ENCODE measurements at places on chromosomes 3 and 15. TPM values are rescaled to one million over a fixed set of nuclear protein-coding genes. Genes with fewer than 3 reads are reported as not detected.

- DNase-seq, result peak; percentile 61
These were observed 143.5 kb upstream of the TPM1 start for GRCh38 chr15:62899090-62899493.

GRCh38 chr3:99325402-99325801 lies 313.0 kb upstream of the COL8A1 start:
- DNase-seq, result no peak

- DNase-seq, result no peak
These were observed 25.9 kb upstream of the ADAMTS7 start for GRCh38 chr15:78837131-78837530.

GRCh38 chr3:185089751-185090150 lies 63.1 kb downstream of the C3orf70 start:
- no peak for DNase-seq

DNA sequence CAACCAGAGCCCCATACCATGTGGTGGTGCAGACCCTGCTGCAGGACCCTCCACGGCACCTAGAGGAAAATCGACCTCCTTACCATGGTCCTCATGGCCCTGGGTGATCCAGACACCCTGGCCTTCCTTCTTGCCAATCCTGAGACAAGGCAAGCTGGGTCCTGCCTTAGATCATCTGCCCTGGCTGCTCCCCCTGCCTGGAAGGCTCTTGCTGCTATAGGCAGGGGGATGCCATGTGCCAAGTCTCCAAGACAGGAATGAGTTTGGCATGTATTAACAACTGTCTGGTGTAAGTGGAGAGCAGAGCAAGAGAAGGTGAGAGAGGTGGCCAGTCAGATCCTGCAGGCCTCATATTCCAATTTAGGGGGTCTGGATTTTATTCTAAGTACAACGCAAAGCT lies 7.5 kb downstream of the HEG1 start:
- no peak for DNase-seq

GRCh38 chr3:195187609-195188425 lies 83.1 kb downstream of the XXYLT1 start:
- peak; percentile 60 for DNase-seq

DNA sequence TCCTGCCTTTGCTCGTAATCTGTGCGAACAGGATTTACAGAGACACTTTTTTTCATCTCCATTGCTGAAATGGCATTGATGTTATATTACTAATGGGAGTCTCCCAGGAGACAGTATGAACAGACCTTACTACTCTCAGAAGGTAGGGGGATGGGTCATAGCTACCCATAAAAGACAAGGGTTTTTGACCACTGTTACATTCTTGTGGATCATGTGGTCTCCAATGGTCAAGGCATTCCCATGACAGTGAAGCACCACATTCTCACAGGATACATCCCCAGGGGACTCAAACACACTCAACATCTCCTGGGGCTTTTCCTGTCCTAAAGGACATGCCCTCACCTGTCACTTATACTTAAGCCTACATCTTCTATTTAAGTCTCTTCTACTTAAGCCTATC lies 40.8 kb downstream of the MKRN3 start:
- no peak for DNase-seq

DNA sequence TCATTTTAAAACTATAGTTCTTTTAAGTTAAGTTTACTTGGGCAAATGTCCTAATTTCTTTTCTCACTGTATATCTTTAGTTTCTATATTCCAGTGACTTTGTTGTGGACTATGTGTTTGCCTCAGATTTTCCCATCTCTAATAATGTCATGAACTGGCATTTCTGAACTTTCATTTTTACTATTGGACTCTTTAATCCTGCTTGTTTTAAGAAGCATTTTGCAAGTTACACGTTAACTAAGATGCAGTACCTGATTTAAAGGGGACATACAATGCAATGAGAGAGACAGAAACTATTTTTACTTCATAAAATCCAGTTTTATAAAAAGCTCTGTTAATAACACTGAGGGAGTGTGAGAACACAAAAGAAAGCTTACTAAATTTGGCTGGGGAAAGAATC lies 58.6 kb upstream of the PHLDB2 start:
- DNase-seq, result peak; percentile 4

- no peak for DNase-seq
These were observed 20.2 kb upstream of the TNFSF10 start for GRCh38 chr3:172543419-172543818.

GRCh38 chr3:30751610-30752299 lies 142.7 kb downstream of the GADL1 start:
- DNase-seq, result peak; percentile 52

Gene TERC
- total RNA-seq, result 2.9 TPM

Gene LIPH
- total RNA-seq, result 0.07 TPM

DNA sequence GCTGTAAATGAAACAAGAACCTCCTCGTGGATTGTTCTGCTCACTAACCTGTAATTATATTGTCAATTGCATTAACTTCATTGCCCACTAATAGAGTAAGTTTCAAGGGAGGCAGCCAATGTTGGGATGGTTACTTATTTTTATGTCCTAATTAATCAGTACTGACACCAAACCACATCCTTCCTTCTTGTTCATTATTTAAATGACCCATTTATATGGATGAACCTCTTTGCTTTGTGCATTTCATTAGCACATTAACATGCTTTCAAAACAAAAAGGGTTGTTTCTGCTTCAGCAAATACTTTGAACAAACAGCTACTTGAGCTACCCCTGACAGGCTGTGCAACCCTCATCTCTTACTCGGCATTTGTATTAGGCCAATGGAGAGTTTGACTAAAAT lies 374.2 kb downstream of the MECOM start:
- DNase-seq, result no peak

DNA sequence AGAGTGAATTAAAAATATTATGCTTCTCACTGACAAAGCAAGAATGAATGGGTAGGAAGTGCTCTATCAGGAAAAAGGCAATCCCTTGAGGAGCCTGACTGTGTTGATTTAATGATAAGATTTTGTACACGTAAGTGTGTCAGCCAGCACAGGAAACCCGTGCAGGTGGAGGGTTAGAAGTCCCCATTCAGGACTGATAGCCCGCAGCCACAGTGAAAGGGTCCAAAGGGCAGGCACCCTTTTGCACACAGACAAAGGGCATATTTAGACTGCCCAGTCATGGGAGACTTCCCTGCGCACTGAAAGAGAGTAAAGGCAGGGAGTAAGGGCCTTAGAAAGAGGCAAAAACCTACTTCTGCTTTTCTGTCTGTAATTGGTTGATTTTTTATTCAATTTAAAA lies 26.4 kb upstream of the SKIL start:
- DNase-seq, result no peak

DNA sequence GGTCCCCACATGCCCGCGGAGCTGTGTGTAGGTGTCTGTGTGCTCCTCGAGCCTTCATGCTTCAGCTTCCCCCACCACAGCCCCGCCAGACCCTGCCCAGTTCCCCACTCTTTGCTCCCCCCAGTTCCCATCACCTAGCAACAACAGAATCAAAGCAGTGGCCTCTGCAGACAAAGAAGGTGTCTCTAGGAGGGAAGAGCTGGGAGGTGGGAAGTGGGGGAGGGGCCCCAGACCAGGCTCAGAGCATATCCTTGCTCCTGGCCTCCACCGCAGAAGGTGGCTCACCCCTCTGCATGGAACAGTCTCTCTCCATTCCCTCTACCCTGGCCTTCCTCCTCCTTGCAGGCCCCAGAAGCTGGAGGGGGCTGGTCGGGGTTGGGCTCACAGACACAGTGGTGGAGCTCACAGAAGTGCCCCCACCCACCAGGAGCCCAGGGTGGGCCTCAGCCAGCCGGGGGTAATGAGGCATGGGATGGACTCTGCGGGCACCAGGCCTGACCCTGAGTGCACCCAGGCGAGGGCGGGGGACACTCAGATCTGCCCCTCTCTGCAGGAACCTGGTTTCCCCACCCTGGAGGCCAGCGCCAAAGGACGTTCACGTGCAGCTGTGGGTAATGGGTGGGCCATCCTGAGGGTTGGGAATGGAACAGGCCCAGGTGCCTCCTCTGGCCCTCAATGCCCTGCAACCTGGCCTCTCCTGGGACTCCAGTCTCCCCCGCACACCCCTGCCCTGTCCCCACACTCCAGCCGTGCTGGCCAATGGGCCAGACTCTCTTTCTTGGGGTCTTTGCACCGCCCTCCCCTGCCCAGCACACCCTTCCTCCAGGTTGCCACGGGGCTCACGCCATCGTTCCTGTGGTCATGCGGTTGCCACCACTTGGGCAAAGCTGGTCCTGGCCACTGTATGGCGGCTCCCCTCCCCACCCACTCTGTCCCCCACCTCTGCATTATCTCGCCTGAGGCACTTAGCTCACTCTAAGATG lies 53.4 kb downstream of the TPRA1 start:
- no peak for DNase-seq

Gene KBTBD12
- not detected for total RNA-seq

DNA sequence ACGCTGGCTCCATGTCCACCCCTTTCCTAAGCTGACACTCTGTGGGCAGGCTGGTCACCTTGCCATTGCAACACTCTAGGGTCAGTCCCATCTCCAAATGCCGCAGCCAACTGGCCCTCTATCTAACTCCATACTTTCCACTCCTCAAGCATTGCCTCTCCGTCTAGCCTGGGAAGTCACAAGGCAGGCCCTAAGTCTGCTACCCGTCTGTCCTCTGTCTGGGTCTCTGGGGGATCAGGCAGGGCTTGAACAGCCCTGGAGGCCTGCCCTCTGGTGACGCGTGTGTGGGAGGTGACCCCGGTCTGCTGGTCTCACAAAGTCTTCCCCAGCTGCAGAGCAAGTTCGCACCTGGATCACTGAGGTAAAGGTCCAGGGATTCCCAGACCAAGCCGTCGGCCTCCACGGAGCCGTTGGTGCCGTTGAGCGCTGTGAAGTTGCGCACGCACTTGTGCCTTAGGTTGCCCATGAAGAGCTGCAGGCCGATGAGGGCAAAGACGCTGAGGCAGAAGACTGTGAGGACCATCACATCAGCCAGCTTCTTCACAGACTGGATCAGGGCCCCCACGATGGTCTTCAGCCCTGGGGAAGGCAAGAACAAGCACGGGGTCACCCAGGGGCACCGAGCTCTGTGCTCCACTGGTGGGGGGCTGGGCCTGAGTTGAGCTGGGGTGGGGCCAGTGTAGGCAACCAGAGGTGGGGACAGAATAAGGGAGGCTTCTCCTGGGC lies 39.9 kb downstream of the SCN5A start:
- DNase-seq, result no peak

DNA sequence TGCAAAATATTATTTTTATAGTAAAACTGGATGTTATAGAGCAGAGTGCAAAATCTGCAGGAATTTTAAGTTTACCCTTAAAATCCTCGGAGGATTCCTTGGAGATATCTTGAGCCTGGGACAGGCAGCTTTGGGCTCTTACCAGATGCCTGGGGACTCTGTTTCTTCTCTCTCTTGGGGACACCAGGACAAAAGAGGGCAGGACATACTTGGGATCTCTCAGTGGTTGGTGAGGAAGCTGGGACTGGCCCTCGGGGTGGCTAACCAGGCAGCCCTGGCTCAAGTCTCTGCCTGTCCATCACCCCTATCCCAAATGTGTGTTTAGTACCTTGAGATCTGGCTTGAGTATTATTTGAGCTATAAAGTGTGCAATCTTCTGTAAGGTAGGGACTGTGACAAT lies 38.6 kb downstream of the TKT start:
- no peak for DNase-seq

Gene DAPK2
- 4.6 TPM for total RNA-seq

DNA sequence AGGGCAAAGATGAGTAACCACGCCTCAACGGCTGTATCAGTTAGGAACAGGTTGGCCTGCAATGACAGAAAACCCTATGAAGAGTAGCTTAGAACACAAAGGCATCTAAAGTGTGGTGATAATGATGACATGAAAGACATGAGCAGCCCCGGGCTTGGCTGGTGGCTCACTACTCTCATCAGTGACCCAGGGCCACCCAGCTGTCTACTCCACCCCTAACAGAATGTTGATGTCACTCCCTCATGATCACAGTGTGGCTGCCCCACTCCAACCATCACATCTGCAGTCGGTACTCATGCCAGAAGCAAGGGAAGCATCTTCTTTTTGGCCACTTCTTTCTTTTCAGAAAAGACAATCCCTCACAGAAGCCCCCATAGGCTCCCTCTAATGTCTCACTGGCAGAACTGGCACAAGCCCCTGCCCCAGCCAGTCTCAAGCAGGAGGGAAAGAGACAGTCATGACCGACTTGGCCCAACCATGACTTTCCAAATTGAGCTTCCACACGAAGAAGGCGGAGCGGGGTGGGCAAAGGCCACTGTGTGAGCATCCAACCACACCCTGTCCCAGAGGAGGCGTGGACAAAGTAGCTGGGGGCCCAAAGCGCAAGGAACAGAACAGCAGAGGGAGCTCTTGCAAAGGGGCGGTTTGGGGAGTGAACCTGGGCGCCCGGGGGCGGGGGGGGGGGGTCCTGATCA lies 72.0 kb upstream of the IQSEC1 start:
- no peak for DNase-seq

- DNase-seq, result no peak
These were observed 529.2 kb downstream of the TUSC7 start for GRCh38 chr3:117238806-117239205.

DNA sequence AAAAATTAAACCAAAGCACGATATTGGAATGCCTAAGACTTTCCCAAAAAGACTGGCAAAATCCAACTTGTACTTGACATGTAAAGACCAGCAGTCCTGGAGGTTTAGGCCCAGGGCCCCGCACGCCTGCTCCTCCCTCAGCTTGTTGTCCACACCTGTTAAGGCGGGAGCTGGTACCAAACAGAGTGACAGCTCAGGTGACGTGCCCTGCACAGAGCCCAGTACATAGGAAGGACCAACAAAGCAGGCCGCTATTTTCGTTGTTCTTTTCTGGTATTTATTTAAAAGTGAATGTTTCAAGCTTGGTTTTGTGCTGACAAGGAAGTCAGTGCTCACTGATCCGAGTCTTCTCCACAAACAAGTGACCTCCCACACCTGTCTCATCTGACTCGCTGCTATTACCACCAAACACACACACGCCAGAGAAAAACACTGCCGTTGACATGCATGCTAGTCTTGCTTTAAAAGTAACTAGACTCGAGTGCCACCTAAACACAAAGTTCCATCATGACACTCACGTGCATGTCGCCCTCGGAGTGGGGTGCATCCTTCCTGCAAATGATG lies 50.2 kb downstream of the HERC2 start:
- DNase-seq, result no peak

GRCh38 chr3:142244056-142244455 lies 18.7 kb upstream of the GK5 start:
- peak; percentile 43 for DNase-seq

GRCh38 chr3:56975567-56975966 lies 84.9 kb upstream of the SPATA12 start:
- no peak for DNase-seq

DNA sequence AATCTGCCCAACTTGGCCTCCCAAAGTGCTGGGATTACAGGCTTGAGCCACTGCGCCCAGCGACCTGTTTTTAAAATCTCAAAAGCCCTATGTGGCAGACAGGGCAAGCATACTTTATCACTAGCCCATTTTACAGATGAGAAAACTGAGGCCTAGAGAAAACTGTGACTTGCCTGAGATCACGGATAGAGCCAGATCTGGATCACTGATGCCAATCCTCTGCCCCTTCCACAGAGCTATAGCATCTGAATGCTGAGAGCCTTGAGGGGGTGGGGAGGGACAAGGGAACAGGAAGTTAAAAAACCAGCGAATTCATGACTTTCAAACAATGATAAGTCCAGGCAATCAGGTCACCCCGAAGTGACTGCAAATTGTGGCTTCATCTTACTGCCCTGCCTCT lies 7.3 kb downstream of the ANKRD63 start:
- DNase-seq, result no peak

Measured in MCF 10A (cell line).